ENCODE measurements at places on chromosomes 7 and 10.

GRCh38 chr10:98538472-98538871 is 91.7 kb upstream of the HPS1 start:
- DNase-seq, result no peak

DNA sequence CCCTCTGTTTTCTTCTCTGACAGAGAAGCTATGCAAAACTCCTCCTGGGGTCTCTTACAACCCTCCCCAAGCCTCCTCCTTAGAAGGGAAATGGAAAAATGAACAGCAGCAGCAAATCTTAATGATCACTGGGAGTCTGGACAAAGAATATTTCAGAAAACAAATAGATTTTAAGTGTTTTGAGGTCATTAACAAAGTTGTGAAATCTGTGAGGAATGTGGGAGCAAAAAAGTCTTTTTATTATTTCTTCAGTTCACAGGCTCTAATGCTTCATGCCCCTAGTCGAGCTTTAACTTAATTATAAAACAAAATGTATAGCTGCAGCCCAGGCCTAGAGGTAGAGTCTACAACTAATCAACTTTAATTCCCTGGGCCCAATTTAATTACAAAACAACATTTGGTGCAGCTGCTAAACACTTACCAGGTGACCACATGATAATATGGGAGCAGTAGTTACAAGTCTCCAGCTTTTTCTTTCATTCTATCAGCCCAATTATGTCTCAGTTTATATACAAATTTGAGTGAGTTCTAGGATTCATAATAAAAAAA is 293.2 kb downstream of the THSD7A start:
- no peak for DNase-seq

- DNase-seq, result no peak
Observed at GRCh38 chr7:51067757-51068156, 248.9 kb downstream of the COBL start.

GRCh38 chr10:96918214-96919002 is 86.3 kb downstream of the LCOR start:
- DNase-seq, result no peak

- DNase-seq, result no peak
Observed at GRCh38 chr7:68729371-68729770, 868.9 kb upstream of the AUTS2 start.

Data from activated gamma-delta T cell (primary cell).